Right atrium auricular region (tissue), 2 donors: ENCODE measurements at places on chromosomes 4 and X. TPM values are rescaled to one million over a fixed set of nuclear protein-coding genes. Genes with fewer than 3 reads are reported as not detected.

- H3K4me1 ChIP-seq: no peaks in the 10 kb centered on the region
- no peaks in the 10 kb centered on the region for H3K36me3 ChIP-seq
- DNase-seq: no peak
- H3K4me3 ChIP-seq: no peak overlapping the region
Measured at GRCh38 chr4:38982361-38983095, 49.7 kb downstream of the TMEM156 start.

GRCh38 chr4:152628128-152628527, 51.7 kb downstream of the TMEM154 start:
- H3K36me3 ChIP-seq: no peaks in the 10 kb centered on the region
- no peak overlapping the region for H3K4me3 ChIP-seq
- no peak overlapping the region for H3K27ac ChIP-seq
- no peaks in the 10 kb centered on the region for H3K27me3 ChIP-seq

Gene ARHGEF9
- total RNA-seq: 57.7 TPM

Gene ARHGAP4
- 7.6 TPM for total RNA-seq
